Ecto neural progenitor cell (in vitro differentiated cells): ENCODE measurements at places on chromosomes 16 and 17.

- DNase-seq = no peak
Measured at GRCh38 chr17:66661411-66662256, 173.3 kb upstream of the CACNG5 start.

DNA sequence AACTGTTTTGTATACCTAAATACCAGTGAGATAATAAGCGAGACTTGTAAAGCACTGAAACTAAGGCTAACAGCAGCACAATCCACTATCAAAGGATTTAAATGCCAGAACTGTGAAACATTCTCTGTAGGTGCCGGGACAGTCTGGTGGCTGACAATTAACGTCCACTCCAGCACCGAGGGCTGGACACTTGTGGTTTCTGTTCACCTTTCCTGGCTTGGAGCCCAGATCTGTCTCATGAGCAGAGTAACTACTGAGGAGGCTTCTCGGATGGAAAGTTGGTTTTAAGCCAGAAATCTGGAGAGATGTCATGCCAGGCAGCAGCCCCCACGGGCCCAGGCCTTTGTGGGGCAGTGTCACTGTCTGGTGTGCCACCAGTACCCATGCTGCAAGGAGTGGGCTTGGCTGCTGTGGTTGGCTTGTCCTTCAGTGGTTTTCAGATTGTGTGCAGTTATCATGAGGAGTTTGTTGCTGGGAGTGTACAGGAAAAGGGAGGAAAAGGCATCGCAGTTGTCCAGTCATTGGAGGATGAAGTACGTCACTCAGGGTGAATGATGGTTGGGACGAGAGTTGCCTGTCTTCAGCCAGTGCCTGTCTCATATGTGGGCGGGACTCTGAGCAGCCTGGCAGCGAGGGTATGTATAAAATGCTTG lies 35.5 kb downstream of the UBN1 start:
- no peak for DNase-seq

GRCh38 chr16:75296606-75297005 lies 45.2 kb upstream of the BCAR1 start:
- no peak for DNase-seq

- peak; percentile 52 for DNase-seq
Measured at GRCh38 chr17:78258323-78259191, 27.1 kb downstream of the TMEM235 start.

DNA sequence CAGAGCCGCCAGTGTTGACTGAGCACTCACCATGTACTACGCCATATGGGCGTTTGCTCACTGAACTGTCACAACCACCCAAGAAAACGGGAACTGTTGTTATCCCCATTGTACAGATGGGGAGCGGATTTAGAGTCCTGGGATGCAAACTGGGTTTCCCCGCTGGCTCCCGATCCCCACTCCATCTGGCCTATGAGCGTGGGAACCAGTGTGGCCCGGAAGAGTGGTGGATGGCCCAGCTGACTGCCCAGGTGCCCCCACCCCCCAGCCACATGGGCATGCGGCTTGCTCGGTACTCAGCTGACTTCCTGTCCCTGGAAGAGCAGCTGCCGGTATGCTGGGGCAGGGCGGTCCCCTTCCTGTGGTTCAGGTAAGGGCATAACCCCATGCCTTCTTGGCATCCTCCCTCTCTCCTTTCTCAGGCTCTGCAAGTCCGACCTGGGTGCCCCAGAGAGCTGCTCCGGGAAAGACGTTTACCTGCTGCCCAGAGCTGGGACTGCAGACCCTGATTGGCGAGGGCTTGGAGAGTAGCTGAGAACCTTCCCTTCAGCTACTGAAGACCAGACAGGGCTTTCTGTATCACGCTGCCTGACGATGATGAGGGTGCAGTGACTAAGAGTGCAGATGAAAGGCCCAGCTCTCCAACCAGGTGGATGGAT lies 16.2 kb downstream of the SOCS3 start:
- no peak for DNase-seq

GRCh38 chr17:57536789-57537523 lies 208.1 kb downstream of the CCDC182 start:
- DNase-seq = no peak

GRCh38 chr17:34760931-34761495 lies 181.6 kb downstream of the TMEM132E start:
- no peak for DNase-seq

- peak; percentile 86 for DNase-seq
Measured at GRCh38 chr17:16991349-16992009, 19.6 kb upstream of the TNFRSF13B start.

DNA sequence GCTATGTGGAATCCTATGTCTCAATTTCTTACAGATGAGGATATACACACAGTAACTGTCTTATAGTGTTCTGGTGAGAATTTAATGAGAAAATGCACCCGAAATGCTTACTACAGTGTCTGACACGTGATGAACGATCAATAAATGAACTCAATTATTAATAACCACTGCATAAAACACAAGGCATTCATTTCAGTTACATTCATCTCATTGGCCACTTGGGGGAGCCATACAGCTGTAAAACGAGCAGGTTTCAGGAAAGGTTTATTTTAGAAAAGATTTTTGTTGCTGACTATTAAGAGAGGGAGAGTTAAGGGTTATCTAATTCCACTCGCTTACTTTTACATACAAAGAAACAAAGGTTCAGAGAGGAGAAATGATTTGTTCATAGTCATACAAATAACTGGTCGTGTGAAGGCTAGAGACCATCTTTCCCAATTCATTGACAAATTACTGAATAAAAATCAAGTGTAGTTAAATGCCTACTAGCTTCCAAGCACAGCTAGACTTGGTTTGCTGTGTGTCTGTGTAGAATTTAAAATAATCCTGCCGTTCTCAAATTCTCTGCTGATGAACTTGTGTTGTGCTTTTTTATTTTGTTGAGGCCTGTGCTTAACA lies 160.1 kb downstream of the MAP2K4 start:
- DNase-seq = no peak

GRCh38 chr16:67248401-67249177 lies at the start of gene SLC9A5:
Gene SLC9A5 (plus strand): TSS chr16:67248979. CDS start chr16:67249015, 36 bp downstream.
- peak; percentile 69 for DNase-seq

DNA sequence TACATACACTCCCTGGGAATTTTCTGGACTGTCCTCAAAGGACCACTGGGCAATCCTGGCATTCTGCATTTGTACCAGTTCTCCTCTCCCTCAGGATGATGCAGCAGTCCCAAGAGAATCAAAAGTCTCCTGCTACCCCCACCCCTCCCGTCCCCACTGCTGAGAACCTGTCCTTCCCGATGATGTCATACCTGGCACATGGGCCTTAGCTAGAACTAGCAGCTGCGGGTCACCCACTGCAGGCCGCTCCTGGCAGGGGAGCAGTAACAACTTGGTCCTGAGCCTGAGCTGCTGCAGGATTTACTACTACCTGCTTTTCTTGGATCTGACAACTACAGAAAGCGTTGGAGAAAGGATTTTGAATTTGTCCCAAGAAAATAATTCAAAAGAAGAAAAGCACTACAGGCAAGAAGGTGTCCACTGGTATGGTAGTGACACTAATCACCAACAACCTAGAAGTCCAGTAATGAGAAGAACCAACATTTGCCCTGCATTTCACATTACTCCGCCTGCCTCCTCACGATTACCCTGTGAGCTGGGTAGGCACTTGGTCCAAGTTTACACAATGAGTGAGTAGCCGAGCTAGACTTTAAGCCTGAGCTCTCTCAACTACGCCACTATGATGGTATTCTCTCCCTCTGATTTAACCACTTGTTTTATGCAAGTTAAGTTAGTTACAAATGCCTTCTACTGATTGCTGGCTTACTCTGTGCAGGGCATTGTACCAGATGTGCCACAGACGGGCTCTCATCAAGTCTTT lies 55.3 kb upstream of the ETV4 start:
- DNase-seq = no peak

DNA sequence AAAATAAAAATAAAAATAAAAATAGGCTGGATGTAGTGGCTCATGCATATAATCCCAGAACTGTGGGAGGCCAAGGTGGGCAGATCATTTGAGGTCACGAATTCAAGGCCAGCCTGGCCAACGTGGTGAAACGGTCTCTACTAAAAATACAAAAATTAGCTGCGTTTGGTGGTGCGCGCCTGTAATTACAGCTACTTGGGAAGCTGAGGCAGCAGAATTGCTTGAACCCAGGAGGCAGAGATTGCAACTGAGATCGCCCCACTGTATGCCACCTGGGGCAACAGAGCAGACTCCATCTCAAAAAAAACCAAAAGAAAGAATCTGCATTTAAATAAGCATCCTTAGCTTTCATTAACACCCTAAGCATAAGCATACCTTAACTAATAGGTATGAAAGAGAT lies 33.8 kb downstream of the YWHAE start:
- DNase-seq = no peak

GRCh38 chr16:68676113-68676860 lies 31.2 kb downstream of the CDH3 start:
- no peak for DNase-seq

GRCh38 chr17:79547586-79547985 lies 63.3 kb downstream of the RBFOX3 start:
- DNase-seq = no peak

GRCh38 chr16:23395732-23396131 lies 57.3 kb downstream of the COG7 start:
- DNase-seq = no peak

- DNase-seq = no peak
Measured at GRCh38 chr17:50037321-50038107, 18.4 kb upstream of the ITGA3 start.

GRCh38 chr17:43373356-43373755 lies 25.4 kb upstream of the ARL4D start:
- no peak for DNase-seq

DNA sequence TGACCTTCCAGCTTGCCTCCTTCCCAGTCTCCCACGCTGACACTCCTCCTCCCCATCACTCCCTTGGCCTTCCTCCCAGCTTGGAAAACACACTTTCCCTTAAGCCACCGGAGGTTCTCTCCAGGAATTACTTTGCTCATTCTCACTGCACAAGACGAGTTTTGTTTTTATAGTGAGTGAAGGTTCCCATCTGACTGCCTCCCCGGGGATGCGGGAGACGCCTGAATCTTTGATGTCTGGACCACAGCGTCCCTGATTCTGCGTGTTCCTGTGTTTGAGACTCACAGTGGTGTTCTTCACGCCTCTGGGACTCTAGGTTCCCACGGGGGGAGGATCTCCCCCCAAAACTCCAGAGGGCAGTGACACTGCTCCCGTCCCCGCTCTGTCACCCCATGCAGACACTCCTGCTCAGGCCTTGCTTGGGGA lies 2.0 kb downstream of the DNAI2 start:
- no peak for DNase-seq

DNA sequence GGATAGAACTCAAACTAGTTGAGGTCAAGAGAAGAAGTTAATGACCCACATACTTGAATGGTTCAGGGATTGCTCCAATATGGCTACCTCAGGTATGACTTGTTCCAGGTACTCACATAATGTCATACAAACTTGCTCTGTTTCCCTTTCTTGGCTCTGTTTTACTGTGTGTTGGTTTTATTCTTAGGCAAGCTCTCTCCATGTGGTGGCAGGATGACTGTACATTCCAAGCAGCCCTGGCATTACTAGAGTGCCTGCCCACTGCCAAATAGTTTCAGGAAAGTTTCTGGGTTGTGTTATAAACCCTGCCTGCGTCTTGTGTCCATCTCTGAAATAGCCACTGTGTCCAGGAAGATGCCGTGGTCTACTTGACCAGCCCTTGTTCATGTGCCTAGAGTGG lies 476.8 kb downstream of the SHISA9 start:
- no peak for DNase-seq

DNA sequence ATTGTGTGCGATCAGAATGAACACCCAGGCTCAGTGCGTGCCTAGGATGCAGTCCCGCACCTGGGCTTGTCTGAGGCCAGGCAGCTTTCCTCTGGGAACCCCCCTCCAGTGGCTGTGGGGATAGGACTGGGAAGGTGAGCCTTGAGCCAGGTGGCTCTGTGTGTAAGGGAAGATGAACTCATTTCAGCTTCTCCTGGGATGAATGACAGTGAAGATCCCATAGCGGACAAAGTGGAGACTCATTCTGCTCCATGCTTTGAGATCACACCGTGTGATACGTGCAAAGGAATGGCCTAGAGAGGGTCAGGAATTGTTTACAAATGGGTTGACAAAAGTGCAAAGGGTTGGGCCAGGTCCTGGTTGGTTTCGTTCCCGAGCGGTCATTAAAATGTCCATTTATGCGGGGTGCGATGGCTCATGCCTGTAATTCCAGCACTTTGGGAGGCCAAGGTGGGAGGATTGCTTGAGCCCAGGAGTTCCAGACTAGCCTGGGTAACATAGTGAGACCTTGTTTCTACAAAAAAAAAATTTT lies 15.8 kb downstream of the GPRC5C start:
- no peak for DNase-seq

DNA sequence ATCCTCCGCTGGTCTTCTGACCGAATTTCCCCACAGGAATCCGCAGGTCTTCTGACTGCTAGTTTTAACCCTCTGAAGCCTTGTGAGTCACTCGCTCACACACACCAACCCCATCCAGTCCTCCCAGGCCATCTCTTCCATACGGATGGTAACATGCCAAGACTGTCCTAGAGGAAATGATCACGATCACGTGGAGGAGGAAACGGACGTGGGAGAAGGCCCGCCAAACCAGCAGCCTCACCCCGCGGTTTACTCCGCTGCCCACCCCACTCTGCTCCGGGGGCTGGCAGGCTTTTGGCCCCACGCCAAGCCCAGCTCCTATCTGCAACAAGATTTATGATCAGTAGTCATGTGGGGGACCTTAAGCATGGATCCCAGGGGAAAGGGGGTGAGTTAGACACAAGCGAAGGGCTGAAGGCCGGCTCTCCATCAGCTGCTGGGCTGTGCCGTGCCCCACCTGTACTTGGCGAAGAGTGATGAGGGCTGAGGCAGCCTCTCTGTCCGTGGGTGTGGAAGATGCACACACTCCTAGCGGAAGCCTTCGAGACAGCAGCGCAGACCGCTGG lies 1.5 kb upstream of the FAAP100 start:
- DNase-seq = no peak

DNA sequence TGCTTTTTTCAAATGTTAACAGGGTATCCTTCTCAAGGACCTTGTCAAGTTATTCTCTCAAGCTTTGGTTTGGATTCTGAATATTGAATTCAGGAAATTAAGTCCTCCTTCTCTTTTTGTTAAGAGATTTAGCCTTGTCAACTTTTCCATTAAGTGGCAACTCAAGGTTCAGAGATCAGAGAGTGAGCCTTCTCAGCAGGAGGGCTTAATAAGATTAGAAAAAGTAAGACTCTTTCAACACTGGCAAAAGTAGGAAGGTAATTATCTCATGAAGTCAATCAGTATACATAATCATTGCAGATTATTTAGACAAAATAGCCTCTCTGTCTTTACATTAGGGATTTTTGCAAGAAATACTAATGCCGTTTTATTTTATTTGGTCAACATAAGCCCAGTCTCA lies 330.7 kb downstream of the KIF2B start:
- no peak for DNase-seq

GRCh38 chr16:64167936-64168335 lies 953.9 kb downstream of the CDH11 start:
- DNase-seq = no peak

DNA sequence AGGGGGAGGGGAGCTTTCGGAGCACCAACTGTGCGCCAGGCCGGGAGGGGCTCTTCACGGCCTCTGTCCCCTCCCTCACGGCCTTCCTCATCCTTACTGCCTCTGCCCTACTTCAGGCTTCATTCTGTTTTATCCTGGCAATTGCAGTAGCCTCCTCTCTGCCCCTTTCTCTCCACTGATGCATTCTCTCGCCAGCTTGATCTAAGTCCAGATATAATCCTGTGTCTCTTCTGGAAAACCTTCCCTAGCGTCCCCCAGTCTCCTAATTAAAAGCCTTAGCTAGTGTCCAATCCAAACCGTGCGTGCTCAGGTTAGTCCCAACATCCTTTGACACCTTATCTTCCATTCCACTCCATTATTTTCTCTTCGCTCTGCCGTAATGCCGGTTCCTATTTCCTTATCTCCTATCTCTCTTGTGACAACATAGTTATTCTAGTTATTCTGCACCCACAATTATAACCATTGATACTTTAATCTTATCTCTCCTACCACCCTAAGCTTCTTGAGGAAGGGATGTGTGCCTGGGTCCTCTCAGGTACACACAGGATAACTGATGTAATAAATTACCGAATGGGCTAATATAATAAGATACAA lies 869 bp downstream of the ZNF48 start:
- no peak for DNase-seq
